ENCODE measurements at places on chromosomes 11 and 22.

DNA sequence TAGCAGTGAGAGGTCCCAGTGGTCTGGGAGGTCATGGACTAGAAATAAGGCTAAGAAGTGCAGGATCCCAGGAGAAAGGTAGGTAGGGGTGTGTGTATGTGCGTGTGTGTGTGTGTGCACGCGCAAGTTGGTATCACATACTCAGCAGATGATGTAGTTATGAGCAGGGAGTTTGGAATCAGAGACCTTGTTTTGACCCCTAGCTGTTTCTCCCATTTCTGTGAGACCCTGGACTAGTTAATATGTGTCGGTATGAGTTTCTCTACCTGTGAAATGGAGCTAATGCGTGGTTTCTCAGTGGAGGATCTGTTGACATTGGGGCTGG is 1.3 kb downstream of the SERPING1 start:
- DNase-seq, result no peak

- no peak for DNase-seq
Measured at GRCh38 chr22:18136563-18137320, 13.2 kb upstream of the USP18 start.

DNA sequence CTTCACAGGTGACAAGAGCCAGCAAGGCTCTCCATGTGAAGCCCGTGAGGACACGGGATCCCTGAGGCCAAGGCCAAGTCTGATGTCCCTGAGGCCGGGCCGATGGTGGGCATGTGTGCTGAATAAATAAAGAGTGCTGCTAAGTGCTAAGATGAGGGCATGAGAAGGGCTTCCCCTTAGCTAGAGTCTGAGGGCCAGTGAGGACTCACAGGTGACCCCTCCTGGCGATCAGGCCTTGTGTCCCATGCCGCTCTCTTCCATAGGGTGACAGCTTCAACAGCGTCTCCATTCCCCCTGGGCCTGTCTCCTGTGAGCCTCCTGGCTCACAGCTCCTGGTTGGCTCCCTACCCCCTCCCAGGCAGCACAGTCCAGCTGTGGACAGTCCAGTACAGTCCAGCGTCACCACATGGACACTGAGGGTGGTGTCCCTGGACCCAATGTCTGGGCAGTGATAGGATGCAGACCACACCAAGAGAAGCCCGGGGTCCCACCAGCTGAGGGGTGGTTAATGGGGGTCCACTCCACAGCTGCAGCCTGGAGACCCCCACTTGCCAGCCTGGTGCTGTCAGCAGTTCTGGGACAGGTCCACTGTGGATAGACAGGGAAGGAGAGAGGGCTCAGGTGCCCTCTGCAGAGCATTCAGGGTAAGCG is 1033.2 kb downstream of the TBC1D22A start:
- no peak for DNase-seq

DNA sequence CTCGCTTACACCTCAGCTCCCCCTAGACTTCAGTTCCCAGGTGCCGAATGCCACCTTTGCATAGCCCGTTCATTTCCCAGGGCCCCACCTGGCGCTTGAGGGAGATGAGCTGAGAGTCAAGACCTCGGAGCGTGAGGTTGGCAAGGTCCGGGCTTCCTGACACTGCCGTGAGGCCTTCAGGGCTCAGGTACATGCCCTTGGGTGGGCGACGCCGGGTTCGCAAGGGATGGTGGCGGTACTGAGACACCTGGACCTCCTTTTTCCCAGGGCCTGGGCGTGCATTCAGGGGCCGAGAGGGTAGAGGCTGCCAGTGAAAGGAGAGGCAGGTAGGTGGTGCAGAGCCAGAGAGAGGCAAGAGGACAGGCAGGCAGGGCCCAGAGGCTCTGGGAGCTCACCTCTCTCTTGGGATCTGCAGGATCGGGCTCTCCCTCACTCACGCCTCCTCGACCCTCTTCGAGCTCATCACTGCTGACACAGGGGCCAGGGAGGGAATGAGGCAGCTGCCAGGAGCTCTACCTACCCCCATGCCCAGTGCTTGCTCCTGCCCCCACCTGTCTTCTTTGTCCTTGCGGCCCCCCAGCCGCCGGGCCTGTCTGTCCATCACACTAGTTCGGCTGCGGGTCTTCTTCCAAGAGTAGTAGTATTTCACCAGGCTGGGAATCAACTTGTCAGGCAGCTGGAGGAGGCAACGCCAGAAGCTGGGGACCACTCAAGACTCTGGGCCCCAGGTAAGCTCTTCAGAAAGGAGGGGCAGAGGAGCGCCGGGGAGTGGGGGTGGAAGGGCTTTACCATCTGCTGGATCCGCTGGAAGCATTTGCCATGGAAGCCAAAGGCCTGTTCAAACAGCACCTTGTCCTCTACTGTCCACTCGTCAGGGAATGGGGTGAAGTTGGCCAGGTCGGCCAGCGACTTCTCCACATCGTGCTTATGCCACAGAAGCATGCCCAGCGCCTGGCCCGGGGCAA is 2.8 kb downstream of the RCOR2 start:
- DNase-seq, result no peak

GRCh38 chr22:49574205-49574880 is 253.3 kb downstream of the BRD1 start:
- DNase-seq, result no peak

- DNase-seq, result no peak
Measured at GRCh38 chr11:12835286-12835685, 161.1 kb downstream of the TEAD1 start.

- no peak for DNase-seq
Measured at GRCh38 chr22:39571538-39571937, 985 bp downstream of the CACNA1I start.

GRCh38 chr11:76792505-76793264 is 9.5 kb downstream of the TSKU start:
- DNase-seq, result no peak

GRCh38 chr11:29119707-29120618 is 896.9 kb downstream of the KCNA4 start:
- no peak for DNase-seq

DNA sequence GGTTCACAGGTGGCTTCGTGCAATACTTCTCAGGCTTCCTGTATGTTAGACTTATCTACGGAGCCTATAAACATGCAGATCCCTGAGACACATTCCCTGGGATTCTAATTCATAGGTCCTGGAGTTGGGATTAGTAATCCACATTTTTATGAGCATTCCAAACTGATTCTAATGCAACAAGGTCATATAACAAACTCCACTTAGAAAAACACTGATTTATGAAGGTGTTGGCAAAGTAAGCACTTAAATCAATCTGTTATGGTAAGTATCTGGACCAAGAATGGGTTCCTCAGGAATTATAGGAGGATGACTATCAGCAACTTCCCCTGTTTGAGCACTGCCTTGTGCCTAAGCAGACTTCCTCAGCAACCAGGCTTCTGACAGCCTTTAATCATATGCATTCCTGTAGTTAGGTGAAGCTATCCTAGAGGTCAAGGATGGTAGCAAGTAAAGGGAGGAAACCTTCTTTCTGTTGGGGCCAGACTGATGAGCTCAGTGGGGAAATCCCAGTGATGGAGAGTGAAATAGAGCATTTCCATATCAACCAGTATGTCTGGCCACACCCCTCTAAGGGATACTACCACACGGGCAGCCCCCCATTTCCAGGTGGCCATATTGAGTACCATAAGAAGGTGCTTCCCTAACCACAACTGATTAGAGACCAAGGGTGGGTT is 89.6 kb downstream of the RASSF10 start:
- no peak for DNase-seq

DNA sequence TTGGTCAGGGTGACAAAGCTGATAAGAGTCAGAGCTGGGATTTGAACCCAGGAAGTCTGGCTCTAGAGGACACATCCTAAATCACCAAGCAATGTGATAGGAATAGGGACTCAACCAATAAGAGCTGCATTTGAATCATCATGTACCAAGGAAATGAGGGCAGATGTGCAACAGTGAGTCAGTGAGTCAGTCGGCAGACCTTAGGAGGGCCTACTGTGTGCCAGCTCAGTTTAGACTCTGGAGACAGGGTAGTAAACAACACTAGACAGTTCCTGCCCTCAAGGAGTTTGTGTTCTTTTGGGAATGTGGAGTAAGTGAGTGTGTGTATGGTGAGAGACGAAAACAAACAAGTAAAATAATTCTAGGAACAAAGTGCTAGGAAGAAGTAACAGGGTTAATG is 11.2 kb downstream of the IL10RA start:
- no peak for DNase-seq

GRCh38 chr11:69925366-69926196 is 106.4 kb upstream of the FGF3 start:
- DNase-seq, result no peak

Data from CD8-positive, alpha-beta memory T cell (primary cell).